Stimulated activated CD8-positive, alpha-beta memory T cell treated with anti-CD3 and anti-CD28 coated beads, Interleukin-4, amount 100 ng/mL, for 1 hour (primary cell): ENCODE measurements at places on chromosomes 6 and 20.

DNA sequence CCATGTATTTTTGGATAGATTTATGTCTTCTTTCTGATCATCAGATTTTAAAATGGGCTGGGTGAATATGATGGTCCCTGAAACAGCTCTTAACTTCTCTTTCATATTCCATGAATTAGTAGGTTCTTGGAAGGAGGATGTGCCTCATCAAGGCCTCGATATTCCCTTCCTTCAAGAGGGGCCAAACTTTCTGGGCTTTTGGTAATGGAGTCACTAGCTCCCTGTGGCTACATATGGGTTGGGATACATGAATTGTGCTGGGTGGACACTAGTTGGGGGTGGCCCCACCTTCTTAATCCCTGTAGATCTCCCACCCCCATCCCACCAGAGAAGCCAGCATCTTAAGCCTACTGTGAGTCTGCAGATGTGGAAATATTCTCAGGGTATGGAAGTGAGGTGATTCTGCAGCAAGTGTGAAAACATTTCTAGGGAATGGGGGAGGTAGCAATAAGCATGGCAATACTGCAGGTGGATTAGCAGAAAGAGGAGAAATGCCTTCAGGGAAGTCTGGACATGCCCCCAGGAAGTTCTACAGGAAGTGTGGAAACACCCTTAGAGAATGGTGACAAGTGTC lies 2.2 kb downstream of the TP53INP2 start:
- DNase-seq = no peak

DNA sequence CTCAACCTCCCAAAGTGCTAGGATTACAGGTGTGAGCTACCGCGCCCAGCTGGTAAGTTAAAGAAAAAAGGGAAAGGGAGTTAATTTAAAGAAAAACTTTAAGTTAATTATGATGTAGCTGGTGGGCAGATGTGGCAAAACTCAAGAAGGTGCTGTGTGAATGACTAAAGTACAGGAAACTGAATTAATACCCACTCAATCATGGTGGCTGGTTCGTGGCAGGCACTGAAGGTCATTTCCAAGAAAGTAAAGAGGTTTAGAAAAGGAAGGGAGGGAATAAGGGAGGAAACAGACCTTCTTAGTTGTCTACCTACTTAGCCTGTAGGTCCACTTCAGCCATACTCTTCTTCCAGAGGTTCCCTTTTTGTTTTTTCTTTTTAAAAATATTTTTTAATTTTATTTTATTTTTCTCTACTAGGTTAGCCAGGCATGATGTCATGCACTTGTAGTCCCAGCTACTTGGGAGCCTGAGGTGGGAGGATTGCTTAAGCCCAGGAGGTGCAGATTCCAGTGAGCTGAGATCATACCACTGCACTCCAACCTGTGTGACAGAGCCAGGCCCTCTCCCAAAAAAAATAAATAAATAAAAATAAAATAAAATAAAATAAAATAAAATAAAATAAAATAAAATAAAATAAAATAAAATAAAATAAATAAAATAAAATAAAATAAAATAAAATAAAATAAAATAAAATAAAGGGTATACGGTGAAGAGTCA lies 11.9 kb upstream of the TGM3 start:
- DNase-seq = no peak

GRCh38 chr20:20373091-20373571 lies 5.2 kb downstream of the INSM1 start:
- no peak for DNase-seq

- DNase-seq = no peak
Observed at GRCh38 chr6:90304308-90304707, 7.7 kb upstream of the BACH2 start.

GRCh38 chr6:169789146-169789943 lies 37.9 kb downstream of the ERMARD start:
- no peak for DNase-seq
